ENCODE measurements at places on chromosomes 3 and 15.

DNA sequence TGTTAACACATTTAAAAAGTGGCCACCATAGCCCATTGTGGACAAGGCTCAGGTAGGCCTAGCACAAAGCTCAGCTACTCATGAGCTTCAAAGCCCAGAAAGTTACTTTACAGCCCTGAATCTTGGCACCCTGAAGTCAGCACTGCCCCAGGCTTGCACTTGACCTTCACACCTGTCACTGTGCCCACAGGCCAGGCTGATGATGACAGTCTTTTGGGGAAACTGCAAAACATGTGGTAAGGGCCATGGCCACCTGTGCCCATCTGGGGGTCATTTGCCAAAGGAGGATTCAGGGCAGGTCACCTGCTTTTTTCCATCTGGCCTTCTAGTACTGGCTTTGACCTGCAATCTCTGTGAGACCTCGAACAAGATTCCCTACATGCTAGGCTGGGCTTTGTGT lies 11.0 kb downstream of the CHDH start:
- no peak for DNase-seq

DNA sequence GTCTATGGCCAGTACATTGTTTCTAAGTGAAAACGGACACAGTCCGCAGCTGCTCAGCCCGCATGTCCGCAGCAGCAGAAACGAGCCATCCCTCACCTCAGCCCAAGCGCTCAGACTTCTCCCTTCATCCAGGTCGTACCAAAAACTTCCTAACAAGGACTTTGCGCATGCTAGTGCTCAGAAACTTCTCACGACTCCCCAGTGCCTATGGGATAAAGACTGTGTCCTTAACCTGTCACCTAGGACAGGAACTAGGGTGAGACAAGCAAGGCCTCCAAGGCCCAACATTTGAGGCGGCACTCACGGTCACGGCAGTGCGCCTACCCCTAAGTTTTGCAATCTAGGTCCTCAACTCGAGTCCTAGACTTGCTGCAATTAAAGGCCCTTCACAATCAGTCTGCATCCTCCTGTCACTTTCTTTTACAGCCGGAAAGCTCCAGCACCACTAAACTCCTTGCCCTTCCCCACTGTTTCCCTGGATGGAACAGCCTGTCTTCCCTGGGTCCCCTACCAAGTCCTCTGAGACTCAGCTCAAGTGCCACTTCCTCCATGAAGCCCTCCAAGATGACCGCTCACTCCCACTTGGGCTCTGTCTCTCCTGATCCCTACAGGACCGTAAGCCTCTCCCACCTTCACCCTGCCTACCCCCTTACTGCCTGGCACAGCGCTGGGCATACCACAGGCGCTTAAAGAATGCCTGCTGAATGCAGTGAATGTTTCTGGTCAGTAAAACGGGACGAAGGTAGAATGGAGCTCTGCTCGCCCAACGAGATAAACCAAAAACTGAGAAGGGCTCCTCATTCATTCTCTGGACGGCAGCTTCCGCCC lies 1.2 kb downstream of the CLN6 start:
- no peak for DNase-seq

GRCh38 chr3:18124501-18124900 lies 300.6 kb downstream of the SATB1 start:
- DNase-seq: no peak

- DNase-seq: no peak
Observed at GRCh38 chr15:71278989-71279756, 163.9 kb downstream of the THSD4 start.

- DNase-seq: no peak
Observed at GRCh38 chr3:137121704-137122314, 164.0 kb downstream of the IL20RB start.

GRCh38 chr15:74454764-74455500 lies 6.0 kb downstream of the UBL7 start:
- no peak for DNase-seq

- no peak for DNase-seq
Observed at GRCh38 chr3:128537091-128537703, 44.2 kb upstream of the GATA2 start.

GRCh38 chr3:159627229-159627628 lies 361.4 kb upstream of the IL12A start:
- DNase-seq: no peak

DNA sequence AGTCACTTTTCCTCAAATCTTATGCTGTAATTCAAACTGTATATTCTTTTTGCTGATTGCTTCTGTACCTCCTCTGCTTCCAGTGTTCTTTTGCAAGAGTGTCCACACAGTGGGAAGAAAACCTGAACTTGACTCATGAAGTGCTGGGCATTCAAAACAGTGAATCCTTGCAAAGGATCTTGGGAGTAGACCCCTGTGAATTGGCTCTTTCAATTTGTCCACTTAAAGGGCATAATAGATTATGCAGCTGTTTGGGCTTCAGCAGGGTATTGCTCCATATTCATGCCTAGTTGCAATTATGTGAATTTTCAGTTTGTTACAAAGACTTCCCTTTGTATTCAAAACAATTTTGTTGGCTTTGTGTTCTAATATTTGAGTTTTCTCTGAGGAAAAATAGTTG lies 11.4 kb downstream of the ZFAND6 start:
- no peak for DNase-seq

- DNase-seq: no peak
Observed at GRCh38 chr3:170751083-170751898, 118.7 kb downstream of the RPL22L1 start.

GRCh38 chr3:71881732-71882131 lies 96.8 kb upstream of the PROK2 start:
- DNase-seq: no peak

DNA sequence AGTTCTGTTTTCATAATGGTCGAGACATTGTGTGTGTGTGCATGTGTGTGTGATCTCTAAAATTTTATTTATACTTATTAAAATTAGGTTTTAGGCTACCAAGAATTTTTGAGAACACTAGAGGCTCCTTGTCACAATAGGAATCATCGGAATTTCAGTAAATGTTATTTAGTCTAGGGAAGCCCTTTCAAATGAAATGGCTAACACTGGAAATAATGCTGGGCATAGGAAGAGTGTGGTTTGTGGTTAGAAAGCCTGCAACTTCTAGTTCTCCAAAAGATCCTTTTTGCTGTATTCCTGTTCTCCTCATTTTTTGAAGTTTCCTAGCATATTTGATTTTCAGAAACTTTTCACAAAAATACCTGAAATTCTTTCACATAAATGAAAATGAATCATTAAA lies 92.5 kb upstream of the MBNL1 start:
- DNase-seq: no peak

DNA sequence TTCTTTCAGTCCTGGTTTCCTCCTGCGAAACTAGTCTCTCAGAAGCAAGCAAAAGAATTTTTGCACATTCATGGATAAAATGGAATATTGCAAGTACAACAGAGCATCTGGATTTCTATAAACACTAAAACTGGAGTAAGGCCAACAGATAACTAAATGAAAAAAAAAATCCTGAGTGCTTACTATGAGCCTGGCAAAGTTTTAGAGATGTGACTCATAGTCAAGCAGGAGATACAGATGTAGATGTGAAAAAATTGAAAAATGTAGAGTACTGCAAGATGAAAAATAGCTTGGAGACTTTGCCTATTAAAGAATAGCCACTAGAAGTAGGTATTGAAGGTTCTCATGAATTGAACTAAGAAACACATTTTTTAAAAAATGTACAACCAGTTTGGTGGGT lies 397.4 kb downstream of the OTOL1 start:
- DNase-seq: no peak

GRCh38 chr15:33526532-33526931 lies 215.8 kb downstream of the RYR3 start:
- no peak for DNase-seq

DNA sequence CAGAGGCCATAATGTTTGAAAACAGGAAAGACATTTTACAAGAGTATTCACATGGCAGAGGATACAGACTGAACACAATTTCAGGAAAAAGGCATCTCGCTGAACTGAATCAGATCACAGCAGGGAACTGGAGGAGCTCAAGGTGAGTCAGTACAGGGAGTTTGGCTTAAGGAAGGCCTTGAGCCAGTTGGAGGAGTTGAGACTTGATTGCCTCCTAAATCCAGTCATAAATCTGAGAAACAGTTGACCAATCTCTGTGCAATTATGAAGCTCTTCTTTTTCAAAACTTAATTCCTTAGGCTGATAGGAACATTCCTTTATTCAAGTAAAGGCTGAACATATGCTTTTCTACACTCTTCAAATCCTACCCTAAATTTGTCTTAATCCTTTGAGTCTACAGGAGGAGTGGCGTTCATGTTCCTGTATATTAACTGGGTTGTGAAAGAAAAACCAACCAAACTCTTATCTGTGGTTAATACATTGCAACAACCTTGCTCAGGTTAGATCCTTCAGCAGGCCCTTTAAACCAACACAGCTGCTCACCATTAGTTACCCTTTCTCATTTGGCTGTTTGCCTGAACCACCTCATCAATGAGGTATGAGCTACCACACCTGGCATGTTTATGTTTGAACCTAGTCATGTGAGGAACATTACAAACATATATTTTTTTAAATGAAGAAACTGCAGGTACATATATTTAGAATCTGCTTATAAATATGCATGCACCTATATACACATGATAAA lies 404.1 kb upstream of the ATP11B start:
- DNase-seq: no peak

DNA sequence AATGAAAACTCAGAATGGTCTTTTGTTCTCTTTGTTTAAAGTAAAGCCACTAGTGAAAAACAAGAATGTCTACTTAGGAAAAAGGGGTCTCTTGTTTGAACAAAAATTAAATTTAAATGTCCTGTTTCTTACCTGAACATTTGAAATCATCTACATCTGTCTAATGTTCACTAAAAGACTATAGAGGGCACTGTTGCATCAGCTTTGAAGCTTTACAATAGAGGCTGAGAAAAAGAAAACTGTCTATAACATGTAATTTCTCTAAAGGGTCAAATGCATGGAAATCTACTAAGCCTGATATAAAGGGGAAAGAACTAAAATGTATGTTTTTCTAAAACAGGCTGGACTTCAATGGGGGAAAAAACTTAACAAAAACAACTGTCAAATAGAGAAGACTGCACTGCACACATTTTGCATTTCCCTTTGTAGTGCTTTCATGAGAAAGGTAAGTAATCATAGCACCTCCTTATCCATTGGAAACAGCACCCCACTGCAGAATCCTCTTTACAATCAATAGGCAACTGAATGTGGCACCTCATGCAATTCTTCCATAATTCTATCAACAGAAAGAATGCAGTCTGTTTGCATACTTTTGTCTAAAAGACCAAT lies 26.3 kb downstream of the DPH6 start:
- no peak for DNase-seq

GRCh38 chr15:66369773-66370651 lies 13.5 kb upstream of the TIPIN start:
- no peak for DNase-seq

GRCh38 chr3:99967796-99968195 lies 146.5 kb downstream of the FILIP1L start:
- no peak for DNase-seq

- DNase-seq: no peak
Observed at GRCh38 chr3:110459021-110459420, 612.6 kb upstream of the NECTIN3 start.

DNA sequence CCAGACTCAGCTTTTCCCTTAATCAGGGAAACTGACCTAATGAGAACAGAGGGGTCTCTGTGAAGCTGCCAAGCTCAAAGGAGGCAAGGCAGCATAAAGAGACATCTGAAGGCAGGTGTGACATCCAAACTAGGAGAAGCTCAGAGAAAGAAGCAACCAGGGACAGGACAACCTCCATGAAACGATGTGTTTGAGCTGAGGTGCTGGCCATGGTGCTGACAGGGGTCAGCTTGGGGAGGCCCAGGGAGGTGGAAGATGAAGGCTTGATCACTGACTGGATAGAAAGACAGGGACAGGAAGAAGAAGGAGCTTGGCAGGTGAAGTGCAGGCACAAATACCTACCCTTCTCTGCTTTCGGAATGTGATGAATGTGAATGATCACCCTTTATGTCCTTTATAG lies 179.5 kb upstream of the NSMCE3 start:
- no peak for DNase-seq

GRCh38 chr3:18681818-18682345 lies 256.7 kb upstream of the SATB1 start:
- no peak for DNase-seq

DNA sequence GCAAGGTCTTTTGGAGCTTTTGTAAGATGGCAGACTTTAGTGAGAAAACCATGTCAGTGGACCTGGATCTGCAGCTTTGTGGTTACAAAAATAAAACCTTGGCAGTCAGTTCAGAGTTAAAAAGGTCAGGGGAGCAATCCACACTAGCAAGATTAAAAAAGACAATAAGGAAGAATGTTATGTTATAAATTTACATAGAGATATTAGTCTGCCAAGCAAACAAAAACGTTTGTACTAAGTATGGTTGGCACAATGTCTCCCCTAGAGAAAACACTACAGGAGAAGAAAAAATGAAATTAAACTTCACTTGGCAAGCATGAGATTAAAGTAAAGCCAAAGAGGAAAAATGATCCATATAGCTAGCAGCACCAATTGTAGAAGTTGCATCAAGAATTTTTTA lies 205.0 kb downstream of the LSAMP start:
- no peak for DNase-seq

- DNase-seq: no peak
Observed at GRCh38 chr15:59434481-59434880, 3.5 kb upstream of the FAM81A start.

GRCh38 chr3:43764056-43764455 lies 73.3 kb downstream of the ABHD5 start:
- no peak for DNase-seq

- DNase-seq: no peak
Observed at GRCh38 chr15:58179741-58180381, 41.7 kb downstream of the AQP9 start.

DNA sequence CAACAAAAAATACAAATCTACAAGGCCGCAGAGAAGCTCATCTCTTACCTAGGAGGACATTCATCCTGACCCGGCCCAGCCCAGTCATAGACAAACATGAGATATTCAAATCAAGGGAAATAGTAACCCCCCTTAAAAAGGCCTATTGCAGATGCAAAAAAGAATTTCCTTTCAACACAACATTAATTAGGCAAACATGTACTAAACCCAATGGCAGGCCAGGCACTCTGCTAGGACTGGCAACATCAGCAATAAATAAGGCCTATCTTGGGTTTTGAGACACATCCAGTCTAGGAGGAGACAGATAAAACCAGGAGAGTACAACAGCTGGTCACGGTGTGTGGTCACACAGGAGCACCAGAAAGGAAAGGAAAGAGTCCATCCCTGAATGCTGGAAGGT lies 61.4 kb downstream of the ADCY5 start:
- no peak for DNase-seq

DNA sequence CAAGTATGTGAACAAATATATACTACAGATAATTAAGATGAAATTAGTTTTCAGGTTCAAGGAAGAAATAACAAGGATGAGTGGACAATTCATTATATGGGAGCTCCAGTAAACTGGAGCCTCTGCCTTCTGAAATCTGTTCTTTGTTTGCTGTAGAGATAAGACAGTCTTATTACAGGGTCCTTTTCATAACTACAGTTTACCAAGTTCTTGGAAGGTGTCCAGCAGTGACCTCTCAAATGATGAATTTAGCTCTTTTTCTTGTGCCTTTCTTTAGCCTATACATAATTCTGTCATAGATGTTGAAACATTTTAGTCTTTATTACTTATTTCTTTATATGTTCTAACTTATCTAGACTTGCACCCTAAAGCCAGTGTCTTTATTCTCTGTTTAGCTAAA lies 89.7 kb upstream of the GBE1 start:
- no peak for DNase-seq
